ENCODE measurements at places on chromosomes 5 and 9. TPM values are rescaled to one million over a fixed set of nuclear protein-coding genes. Genes with fewer than 3 reads are reported as not detected.

Gene HTR4
- total RNA-seq, result not detected

Gene C5orf22
- total RNA-seq, result 18.6 TPM

- no peak overlapping the region for H3K4me3 ChIP-seq
- H3K36me3 ChIP-seq, result no peaks in the 10 kb centered on the region
- peak; percentile 74 for DNase-seq
- peaks cover 98% of the 10 kb centered on the region for H3K27me3 ChIP-seq
These were observed 21.0 kb downstream of the NR2F1 start for GRCh38 chr5:93603793-93604643.

GRCh38 chr5:34552686-34553085 is 103.4 kb upstream of the RAI14 start:
- H3K36me3 ChIP-seq, result no peaks in the 10 kb centered on the region
- H3K4me1 ChIP-seq, result no peaks in the 10 kb centered on the region
- H3K27me3 ChIP-seq, result no peaks in the 10 kb centered on the region

GRCh38 chr9:89802781-89803355 is 198.1 kb downstream of the GADD45G start:
- no peaks in the 10 kb centered on the region for H3K4me1 ChIP-seq
- DNase-seq, result no peak
- no peaks in the 10 kb centered on the region for H3K36me3 ChIP-seq
- no peak overlapping the region for H3K4me3 ChIP-seq
- no peaks in the 10 kb centered on the region for H3K27me3 ChIP-seq
- no peak overlapping the region for H3K27ac ChIP-seq

- no peaks in the 10 kb centered on the region for H3K36me3 ChIP-seq
- DNase-seq, result no peak
- no peaks in the 10 kb centered on the region for H3K27me3 ChIP-seq
- no peak overlapping the region for H3K4me3 ChIP-seq
- H3K4me1 ChIP-seq, result no peaks in the 10 kb centered on the region
These were observed 17.9 kb upstream of the POC5 start for GRCh38 chr5:75734913-75735789.

- H3K4me1 ChIP-seq, result no peaks in the 10 kb centered on the region
- no peaks in the 10 kb centered on the region for H3K27me3 ChIP-seq
- no peak overlapping the region for H3K4me3 ChIP-seq
- H3K27ac ChIP-seq, result no peak overlapping the region
These were observed 582.6 kb downstream of the PSAT1 start for GRCh38 chr9:78879324-78880100.

DNA sequence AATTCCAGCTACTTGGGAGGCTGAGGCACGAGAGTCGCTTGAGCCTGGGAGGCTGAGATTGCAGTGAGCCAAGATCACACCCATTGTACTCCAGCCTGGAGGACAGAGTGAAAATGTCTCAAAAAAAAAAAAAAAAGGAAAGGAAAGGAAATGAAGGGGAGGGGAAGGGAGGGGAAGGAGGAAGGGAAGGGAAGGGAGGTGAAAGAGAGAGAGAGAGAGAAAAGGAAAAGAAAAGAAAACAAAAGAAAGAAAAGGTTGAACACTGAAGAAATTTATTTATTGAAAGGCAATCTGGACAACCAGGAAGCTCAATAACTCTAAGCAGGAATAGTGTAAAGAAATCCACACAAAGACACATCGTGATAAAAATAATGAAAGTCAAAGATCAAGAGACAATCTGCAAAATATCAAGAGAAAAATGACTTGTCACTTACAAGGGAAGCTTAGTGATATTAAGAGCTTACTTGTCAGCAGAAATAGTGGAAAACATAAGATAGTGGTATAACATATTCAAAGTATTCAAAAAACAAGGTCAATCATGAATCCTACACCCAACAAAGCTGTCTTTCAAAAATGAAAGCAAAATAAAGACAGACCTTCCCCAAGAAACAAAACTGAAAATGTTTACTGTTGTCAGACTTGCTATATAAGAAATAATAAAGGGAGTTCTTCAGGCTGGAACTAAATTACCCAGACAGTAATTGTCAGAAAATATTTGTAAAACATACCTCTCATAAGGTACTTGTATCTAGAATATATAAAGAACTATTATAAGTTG is 10.9 kb upstream of the RIMOC1 start:
- no peaks in the 10 kb centered on the region for H3K4me1 ChIP-seq
- no peak overlapping the region for H3K4me3 ChIP-seq
- H3K27ac ChIP-seq, result no peak overlapping the region

DNA sequence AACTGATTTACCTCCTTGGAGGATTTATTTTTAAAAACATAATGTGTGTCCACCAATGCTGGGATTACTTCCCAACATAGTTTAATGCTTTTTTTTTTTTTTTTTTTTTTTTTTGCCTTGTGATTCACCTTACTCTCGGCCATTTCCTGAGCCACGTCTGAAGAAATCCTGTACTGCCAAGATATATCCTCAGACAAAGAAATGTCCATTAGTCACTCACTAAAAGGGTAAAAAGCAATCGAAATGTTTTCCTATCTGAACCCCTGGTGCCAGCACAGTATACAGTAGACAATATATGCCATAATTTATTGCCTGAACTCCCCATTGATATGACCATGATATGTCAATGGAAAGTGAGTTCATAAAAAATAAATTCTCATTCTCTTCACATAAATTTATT is 344.1 kb downstream of the BNC2 start:
- peaks cover 14% of the 10 kb centered on the region for H3K4me1 ChIP-seq
- no peak for DNase-seq
- H3K36me3 ChIP-seq, result no peaks in the 10 kb centered on the region
- no peaks in the 10 kb centered on the region for H3K27me3 ChIP-seq
- H3K27ac ChIP-seq, result no peak overlapping the region
- no peak overlapping the region for H3K4me3 ChIP-seq

DNA sequence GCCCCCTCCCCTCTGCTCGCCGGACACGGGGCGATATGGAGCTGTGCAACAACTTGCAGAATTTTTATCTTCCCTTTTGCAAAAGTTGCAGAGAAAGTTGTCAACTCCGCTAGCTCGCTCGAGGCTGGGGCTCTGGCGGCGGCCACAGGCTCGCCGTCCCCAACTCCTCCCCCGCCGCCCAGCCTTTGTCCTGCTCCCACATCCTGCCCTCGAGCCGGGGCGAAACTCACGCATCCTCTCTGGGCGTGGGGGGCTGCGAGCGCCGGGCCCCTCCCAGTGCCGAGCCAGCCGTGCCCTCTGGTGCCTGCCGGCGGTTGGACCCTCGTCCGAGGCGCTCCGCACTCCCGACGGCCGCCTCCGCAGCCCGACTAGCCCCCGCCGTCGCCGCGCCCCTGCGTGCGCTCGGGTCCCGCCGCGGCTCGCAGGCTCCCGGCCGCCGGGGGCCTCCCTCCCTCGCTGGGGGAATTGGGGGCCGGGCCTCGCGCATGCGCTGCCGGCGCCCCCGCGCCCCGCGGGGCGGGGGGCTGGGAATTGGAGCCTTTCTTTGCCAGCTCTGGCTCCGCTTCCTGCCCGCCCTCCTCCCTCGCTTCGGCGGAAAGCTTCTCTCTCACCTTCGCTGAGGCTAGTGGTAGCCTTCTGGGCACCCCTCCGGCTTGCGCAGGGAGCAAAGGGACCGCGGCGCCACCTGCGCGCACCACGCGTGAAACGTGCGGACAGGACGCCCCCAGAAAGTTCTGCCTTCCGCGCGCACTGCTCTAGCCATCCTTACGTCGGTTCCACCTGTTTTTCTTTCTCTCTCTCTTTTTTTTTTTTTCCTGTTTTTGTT is at the start of gene CCNJL:
Gene CCNJL, minus strand, starts transcription at position 431 of the 826 bp plus-strand sequence. CDS start 641 bp downstream, outside the sequence.
- H3K27ac ChIP-seq, result peak within 1 kb of the TSS; percentile 91
- peaks cover 65% of the 10 kb centered on the region for H3K4me1 ChIP-seq
- peaks cover 9% of the 10 kb centered on the region for H3K27me3 ChIP-seq

Gene HAPLN1
- not detected for total RNA-seq

DNA sequence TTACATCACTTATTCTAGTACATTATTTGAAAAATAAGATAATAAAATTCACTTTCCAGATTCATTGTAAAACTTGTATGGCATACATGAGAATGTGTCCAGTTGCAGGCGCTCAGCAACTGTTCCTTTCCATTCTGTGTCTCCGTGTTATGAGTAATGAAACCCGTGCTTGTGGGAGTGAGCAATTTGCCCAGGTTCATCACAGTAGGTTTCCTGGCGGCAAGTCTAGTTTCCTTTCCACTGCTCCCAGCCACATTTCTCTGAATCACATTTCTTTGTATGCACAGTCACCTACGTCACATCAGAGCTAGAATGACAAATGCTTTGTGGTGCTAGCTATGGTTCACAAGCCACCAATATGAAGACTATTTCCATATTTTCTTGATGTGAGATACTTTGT is 39.9 kb downstream of the MOCS2 start:
- H3K36me3 ChIP-seq, result peaks cover 14% of the 10 kb centered on the region
- H3K27me3 ChIP-seq, result no peaks in the 10 kb centered on the region
- no peaks in the 10 kb centered on the region for H3K4me1 ChIP-seq
- no peak overlapping the region for H3K27ac ChIP-seq
- no peak overlapping the region for H3K4me3 ChIP-seq

DNA sequence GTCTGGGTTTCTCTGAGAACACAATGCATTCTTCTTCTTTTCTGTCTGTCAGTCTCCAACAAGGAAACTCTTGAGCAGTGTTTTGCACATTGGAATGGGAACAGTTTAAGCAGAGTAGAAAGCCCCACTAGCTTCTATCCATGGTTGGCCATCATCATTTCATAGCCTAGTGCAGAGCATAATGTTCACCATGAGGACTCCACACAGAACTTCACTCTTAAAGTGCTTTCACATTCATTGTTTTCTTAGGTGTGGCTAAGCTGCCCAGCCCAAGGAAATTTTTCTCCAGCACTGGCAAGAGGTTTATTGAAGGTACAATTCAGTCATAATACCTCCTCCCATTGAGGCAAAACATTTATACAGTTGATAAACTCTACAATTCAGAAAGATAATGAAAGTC is 503.0 kb upstream of the CD180 start:
- DNase-seq, result no peak
- H3K27me3 ChIP-seq, result no peaks in the 10 kb centered on the region
- H3K4me1 ChIP-seq, result no peaks in the 10 kb centered on the region
- no peak overlapping the region for H3K27ac ChIP-seq
- H3K4me3 ChIP-seq, result no peak overlapping the region
- no peaks in the 10 kb centered on the region for H3K36me3 ChIP-seq

DNA sequence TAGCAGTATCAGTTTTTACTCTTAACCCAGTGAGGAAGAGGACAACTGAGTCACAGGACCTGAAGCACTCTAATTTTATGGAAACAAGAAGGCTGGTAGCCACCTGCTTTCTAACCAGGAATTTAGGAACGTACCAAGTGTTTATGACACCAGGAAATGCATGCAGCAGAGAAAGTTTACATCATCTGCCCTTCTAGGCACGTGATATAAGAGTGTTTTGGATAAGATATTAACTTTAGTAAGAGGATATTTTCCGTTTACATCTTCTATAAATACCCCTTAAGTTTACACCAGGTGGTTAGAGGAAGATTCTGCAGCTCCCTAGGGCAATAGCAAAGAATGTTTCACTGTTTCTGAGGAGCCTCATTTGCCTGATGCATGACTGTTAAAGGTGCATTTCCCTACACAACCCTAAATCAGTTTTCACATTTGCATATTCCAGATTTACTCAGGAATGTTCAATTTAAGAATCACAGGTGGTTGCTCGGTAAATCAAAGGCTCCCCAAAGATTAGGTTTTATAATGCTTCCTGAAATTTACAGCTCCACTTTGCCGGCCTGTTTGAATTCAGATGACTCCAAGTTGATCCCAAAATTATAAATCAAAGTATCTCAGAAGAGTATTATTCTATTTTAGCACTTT is 1.8 kb downstream of the TSC1 start:
- H3K27ac ChIP-seq, result no peak overlapping the region
- H3K36me3 ChIP-seq, result no peaks in the 10 kb centered on the region
- no peaks in the 10 kb centered on the region for H3K27me3 ChIP-seq
- peak overlapping the region; percentile 7 for H3K4me3 ChIP-seq
- DNase-seq, result no peak
- peaks cover 30% of the 10 kb centered on the region for H3K4me1 ChIP-seq

Gene PAM
- 104 TPM for total RNA-seq

DNA sequence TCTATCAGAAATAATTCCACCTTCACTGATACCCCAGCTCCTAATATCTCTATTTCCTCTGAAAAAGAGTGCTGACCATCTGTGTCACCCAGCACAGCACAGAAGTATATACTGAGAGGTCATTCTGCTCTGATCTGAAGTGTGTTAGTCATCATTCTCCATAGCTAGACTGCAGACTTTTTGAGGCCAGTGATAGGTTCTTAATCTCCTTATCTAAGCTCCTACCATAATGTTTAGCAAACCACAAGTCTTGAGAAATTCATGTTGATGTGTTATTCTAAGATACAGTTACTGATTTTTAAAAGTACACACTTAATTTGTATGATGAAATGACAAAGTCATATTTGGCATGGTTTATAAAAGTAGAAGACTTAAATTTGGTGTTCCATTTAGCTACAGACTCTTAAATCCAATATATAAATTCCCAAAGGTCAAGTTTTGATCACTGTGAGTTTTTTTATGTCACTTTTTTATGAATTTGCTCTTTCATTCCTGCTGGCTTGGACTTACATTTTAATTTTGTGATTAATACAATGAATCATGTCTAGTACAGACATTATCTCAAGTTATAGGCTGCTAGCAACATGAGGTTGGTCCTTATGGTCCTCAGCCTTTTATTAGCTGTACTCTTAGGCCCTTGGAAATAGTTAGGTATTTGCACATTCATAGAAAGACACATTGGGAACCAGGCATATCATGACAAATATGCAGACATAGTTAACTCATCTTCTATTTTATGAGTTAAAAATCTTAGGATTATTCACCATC is 380.8 kb downstream of the EBF1 start:
- no peak overlapping the region for H3K27ac ChIP-seq
- no peaks in the 10 kb centered on the region for H3K27me3 ChIP-seq
- DNase-seq, result no peak
- H3K4me3 ChIP-seq, result no peak overlapping the region
- H3K4me1 ChIP-seq, result no peaks in the 10 kb centered on the region

- no peaks in the 10 kb centered on the region for H3K27me3 ChIP-seq
- H3K4me3 ChIP-seq, result no peak overlapping the region
- no peak overlapping the region for H3K27ac ChIP-seq
- no peaks in the 10 kb centered on the region for H3K36me3 ChIP-seq
- peak; percentile 44 for DNase-seq
These were observed 339.6 kb downstream of the TRIM36 start for GRCh38 chr5:114830114-114830513.

Gene CAVIN4
- 0.14 TPM for total RNA-seq

Gene TMEM215
- not detected for total RNA-seq

All from spleen (tissue), 13 donors.